ENCODE measurements at places on chromosomes 2 and 18.

GRCh38 chr2:33242845-33243244, 233.6 kb upstream of the RASGRP3 start:
- no peak for DNase-seq

- DNase-seq, result no peak
Observed at GRCh38 chr2:194602750-194603149, 1054.3 kb upstream of the SLC39A10 start.

DNA sequence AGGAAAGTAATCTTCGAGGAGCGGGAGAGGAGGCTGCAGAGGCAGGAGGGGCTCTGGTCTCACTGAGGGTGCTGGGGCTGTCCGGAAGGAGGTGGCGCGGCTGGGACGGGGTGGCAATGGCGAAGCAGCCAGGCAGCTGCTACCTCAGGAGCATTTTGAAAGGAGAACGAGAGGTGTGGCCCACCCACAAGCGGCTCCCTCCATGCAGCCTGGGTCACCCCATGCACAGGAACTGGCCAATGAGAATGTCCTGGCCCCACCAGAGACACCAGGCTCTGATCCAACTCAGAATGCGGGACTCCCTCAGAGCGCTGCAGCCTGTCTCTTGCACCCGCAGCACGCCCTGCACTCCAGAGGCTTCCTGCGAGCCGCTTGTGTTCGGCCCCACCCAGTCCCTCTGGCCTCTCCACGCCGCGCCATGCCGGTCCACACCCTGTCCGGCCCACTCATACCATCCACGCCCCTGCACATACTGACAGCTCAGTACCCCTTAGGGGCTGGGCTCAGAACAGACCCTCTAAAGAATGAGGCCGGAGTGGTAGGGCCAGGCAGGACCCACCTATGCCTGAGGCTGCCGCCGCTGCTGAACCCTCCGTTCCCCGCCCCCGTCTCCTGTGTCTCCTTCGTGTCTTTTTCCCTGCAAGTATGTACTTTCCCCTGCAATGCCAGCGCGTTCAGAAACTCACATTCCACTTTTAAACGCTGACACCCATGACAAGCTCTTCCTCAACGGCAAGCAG, 6.4 kb upstream of the BOK start:
- DNase-seq, result no peak

DNA sequence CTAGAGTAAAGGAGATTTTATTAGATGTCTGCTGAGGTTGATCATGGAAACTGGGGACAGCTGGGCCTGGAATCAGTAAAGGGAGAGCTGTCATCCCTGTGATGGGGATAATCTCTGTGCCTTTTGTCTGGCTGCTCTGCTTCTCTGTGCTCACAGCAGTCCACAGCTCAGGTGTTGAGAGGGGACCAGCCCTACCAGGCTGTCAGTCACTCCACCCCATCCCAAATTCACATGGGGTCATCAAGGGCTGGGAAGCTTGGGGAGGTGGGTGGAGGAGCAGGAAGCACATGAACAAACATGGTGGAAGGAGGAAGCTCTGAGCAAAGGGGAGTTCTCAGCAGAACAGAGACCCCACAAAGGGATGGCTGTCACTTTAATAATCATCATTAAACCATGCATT, 13.7 kb upstream of the LRRFIP1 start:
- no peak for DNase-seq

DNA sequence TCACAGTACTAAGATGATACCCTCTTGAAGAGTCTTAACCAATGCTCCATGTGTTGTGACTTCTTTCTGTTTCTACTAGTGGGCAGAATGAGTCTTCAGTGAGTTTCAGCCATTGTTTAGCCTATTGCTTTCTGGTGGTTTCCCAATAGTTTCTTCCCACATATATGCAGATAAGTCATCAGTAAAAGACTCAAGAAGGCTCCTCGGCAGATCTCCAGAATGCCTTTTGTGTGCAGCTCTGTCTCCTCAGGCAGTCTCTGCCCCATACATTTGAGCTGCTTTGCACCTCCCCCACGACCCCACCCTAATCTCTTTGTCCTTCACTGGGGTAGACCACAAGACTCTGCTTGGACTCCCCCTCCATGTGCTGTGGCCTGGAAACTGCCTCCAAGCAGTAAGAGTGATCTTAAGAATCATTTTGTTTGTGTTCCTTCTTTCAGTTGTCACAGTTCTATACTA, 71.6 kb upstream of the CHRNA1 start:
- DNase-seq, result no peak

DNA sequence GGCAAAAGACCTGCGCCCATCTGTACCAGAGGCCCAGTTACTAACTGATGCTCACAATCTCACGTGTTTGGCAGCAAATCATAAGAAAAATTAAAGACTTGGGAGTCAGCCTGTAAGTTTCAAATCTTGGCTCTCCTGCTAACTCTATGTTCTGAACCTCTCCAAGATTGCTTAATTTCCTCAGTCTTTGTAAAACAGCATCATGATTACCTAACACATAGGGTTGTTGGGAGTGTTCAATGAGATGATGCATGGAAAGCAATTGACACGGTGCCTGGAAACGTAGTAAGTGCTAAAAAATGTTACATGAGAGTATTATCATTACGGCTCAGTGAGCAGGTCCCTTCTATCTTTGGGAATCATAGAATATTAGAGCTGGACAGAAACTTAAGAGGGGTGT, 497.6 kb upstream of the TCF4 start:
- no peak for DNase-seq

Data from activated T-cell treated with anti-CD3 and anti-CD28 coated beads, Interleukin-2, amount 50 U/mL, for 4 hours (primary cell).